Esophagus muscularis mucosa (tissue), 4 donors: ENCODE measurements at places on chromosomes 5 and 9.

DNA sequence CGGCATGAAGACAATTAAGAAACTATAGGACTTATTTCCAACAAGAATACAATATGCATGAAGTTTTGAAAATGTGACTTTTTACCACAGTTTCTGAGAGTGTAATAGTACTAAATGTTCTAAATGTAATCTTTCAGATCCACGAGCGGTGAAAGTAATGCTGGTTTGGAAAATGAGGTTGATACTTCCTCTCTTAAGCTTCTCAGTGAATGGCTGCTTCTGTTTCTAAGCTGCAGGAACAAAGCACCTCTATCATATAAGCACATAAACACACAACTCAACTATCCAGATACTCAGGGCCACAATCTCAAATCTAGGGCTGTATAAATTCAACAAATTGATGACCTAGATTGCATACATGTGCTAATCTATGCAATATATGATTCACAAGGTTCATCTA, 78.3 kb downstream of the LIFR start:
- no peak for DNase-seq

GRCh38 chr5:252546-252945, 18.9 kb upstream of the PDCD6 start:
- DNase-seq: no peak

DNA sequence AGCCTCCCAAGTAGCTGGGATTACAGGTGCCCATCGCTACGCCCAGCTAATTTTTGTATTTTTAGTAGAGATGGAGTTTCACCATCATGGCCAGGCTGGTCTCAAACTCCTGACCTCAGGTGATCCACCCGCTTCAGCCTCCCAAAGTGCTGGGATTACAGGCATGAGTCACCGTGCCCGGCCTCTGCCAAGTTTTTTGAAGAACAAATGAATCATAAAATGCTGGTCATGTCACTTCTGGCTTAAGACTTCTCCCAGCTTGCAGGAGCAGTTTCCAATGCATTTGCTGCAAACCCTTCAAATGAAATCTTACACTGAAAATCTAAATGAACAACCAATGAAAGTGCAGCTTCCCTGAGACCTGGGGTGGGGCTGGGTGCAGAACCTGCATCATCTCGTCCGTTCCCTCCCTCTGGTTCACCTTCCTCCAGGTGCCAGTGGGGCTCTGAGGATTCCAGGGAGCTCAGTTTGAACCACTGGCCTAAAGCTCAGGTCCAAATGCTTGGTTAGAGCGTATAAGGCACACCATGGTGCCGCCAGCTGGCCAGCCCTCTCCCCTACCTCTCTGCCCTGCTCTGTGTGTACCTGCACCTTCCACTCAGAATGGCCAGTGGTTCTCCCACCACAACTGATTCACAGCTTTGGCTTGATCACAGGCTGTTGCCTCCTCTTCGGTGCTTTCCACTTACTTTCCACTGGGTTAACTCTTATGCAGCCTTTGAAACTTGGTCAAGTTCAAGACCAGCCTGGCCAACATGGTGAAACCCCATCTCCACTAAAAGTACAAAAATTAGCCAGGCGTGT, 39.8 kb upstream of the FUBP3 start:
- no peak for DNase-seq

GRCh38 chr9:35044071-35044470, 28.4 kb downstream of the VCP start:
- no peak for DNase-seq

- no peak for DNase-seq
Measured at GRCh38 chr5:57839025-57839424, 356.4 kb upstream of the ACTBL2 start.

- DNase-seq: peak; percentile 45
Measured at GRCh38 chr5:73947906-73948640, 322.1 kb downstream of the ARHGEF28 start.

- DNase-seq: no peak
Measured at GRCh38 chr9:23830929-23831730, 5.1 kb upstream of the ELAVL2 start.

- DNase-seq: no peak
Measured at GRCh38 chr5:67243349-67243748, 46.8 kb upstream of the CD180 start.

GRCh38 chr9:84375954-84376353, 35.4 kb upstream of the SLC28A3 start:
- DNase-seq: no peak

GRCh38 chr5:124701016-124701415, 45.4 kb downstream of the ZNF608 start:
- no peak for DNase-seq

DNA sequence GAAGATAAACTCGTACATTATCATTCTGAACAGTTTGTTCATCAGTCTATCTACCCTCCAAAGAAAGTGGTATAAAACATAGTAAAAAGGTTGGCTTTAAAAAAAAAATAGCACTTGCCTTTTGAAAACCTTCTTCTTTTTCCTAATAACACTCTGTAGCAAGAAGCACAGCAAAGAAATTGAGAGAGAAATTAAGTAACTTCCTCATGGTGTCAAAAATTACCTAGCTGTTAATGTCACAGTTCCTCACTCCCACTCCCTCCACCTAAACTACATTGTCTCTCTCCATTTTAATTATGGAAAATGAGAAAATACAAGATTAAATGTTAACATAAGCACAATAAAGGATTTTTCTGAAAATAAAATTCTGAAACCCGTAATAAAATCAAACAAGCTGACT, 72.2 kb downstream of the CERT1 start:
- no peak for DNase-seq

GRCh38 chr9:20310024-20310423, 312.3 kb downstream of the MLLT3 start:
- DNase-seq: no peak

DNA sequence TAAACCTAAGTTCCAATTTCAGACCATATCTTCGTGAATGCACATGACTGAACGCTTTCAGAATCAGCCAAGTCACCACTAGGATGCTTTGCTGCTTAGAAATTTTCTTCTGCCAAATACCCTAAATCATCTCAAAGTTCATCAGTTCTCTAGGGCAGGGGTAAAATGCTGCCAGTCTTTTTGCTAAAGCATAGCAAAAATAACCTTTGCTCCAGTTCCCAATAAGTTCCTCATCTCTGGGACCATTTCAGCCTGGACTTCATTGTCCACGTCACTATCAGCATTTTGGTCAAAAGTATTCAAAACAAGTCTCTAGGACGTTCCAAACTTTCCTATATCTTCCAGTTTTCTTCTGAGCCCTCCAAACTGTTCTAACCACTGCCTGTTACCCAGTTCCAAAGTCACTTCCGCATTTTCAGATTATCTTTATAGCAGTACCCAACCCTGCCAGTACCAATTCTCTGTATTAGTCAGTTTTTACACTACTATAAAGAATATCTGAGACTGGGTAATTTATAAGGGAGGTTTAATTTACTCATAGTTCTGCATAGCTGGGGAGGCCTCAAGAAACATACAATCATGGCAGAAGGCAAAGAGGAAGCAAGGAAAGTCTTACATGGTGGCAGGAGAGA, 74.8 kb downstream of the NR3C1 start:
- DNase-seq: no peak

- no peak for DNase-seq
Measured at GRCh38 chr9:121676926-121677325, 25.5 kb downstream of the DAB2IP start.

- DNase-seq: no peak
Measured at GRCh38 chr9:13942201-13942600, 371.7 kb downstream of the NFIB start.

DNA sequence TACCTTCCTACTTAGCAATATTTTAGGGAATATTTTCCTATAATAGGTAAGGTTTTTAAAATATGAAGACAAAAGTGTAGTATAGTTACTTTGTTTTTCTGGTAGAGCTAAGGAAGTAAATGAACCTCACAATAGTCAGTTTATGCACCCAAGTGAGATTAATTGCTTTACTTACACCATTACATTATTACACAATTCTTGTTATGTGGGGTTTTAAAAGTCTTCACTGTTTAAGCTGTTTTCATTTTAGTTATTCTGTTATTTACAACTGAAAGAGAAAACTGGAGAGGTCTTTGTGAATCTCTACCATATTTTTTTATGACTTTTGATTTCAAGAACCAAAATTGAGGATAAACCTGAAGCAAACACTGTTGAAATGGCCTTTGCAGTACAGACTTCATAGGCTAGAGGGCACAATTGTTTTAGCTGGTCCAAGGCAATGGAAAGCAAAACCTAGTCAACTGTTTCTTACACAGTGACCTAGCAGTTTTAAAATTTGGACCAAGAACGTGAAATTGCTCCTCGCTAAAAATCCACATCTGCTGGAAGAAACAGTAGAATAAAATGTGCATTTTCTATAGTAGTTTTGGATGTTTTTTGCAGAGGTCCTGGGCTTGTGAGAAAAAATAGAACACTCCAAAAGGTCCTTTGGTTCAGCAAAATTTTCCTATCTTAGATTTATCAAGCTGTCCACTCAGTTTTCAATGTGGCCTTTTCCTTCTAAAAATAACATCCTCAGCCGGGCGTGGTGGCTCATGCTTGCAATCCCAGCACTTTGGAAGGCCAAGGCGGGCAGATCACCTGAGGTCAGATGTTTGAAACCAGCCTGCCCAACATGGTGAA, 66.4 kb upstream of the FER start:
- no peak for DNase-seq

GRCh38 chr5:68409259-68409658, 193.7 kb downstream of the PIK3R1 start:
- DNase-seq: no peak

DNA sequence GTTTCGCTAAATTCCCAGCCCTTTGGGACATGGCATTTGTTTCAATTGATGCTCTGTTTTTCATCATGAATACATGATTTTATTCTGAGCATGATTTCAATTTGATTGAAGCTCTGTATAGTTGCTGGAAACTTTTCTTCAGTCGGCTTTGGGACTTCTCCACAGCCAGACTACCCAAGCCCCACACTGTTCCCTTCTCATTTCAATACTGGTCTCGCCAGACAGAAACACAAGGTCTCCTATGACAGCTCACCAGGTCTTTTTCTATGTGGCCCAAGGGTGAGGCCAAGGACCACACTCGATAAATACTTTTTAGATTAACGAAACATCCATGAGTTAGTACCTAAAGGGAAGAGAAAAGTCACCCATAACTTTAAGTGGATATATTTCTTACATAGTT, 132.2 kb downstream of the ARL15 start:
- DNase-seq: no peak

- no peak for DNase-seq
Measured at GRCh38 chr9:95292226-95292625, 25.3 kb downstream of the FANCC start.

DNA sequence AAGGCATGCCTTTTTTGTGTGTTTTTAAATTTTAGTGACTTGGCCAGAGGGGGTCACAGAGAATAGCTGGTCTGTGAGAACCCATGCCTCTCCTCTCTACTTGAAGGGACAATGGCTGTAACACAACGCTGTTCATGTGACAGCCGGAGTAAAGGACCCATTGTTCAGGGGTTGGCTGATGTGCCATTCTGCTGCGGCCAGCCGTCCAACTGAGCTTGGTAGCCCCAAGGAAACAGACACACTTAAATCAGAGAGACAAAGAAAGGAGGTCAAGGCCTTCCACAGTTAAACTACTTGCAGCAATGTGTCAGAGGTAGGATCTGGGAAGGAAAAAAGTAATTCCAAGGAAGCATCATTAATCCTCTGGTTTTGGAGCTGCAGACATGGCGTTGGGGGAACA, 8.1 kb downstream of the MEGF10 start:
- no peak for DNase-seq

DNA sequence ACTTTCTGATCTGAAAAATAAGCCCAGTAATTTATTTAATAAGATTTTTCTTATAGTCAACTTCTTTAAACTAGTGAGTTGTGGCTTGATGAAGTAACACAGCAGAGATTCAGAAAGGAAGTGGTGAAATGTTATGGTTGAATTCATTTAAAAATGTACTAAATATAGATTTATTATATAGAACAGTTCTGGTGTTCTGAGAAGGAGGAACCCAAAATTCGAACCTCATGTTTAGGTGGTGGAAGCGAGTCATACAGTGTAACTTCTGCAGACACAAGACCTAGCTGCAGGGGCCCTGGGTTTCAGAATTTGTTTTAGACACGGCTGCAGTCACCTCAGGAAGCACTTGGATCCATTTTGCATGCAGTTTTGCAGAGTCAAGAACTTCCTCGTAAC, 188.2 kb downstream of the TRIO start:
- DNase-seq: no peak

DNA sequence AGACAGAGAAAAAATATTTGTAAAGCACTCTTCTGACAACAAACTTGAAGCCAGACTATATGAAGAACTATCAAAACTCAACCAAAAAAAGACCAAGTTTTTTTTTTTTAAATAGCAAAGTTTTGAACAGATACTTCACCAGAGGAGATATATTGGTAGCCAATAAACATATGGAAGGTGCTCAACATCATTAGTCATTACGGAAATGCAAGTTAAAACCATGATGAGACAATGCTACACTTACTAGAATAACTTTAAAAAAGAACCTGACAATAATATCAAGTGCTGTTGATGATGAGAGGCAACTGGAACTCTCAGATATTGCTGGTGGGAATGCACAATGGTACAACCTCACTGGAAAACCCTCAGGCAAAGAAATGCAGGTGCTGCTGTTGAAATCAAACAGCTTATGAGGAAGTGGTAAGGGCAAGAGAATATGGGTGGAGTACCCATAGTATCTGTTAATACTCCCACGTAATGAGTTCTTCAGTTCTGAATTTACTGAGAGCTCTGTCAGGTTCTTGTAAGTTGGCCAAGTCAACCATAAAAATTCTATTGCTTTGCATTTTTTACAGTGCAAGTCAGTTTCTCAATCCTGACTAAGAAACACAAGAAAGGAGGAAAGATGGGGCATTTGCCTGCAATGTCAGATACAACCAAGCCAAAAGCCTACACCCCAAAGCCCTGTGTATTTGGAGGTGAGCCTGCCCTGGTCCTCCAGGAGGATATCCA, 87.3 kb upstream of the GNAQ start:
- no peak for DNase-seq

- DNase-seq: no peak
Measured at GRCh38 chr5:60401526-60401925, 298.4 kb downstream of the DEPDC1B start.

- no peak for DNase-seq
Measured at GRCh38 chr5:55903121-55903701, 52.1 kb downstream of the IL31RA start.

DNA sequence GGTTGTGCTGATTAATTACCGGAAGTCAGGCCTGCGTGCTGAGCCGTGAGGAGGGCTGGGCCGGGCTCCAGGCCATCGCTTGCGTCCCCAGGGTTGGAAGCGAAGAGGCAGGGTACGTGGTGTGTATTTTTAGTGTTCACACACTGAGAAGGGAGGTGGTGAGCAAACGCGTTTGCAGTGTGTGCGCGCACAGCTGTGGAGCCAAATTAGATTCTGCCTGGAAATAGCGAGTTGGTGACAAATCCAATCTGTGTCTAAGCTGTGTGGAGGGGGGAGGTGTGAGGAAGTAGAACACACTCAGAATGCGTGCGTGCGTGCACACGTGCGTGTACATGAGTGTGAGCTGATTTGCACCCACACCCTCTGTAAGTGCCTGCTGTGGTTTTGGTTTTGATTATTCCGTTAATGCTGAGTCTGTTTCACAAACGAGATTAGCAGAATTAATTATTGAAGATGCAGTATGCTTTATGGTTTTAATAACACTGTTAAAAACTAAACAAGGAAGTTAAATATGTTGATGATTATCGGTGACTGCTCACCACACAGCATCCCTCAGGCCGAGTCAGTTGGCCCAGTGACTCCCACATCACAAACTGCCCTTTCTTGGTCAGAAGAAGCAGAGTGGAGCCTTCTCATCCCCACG, 111.8 kb upstream of the FCN2 start:
- no peak for DNase-seq
